ENCODE measurements at places on chromosomes 11 and 22.

- DNase-seq: no peak
These were observed 1718.4 kb downstream of the LRRC4C start for GRCh38 chr11:39741066-39741465.

DNA sequence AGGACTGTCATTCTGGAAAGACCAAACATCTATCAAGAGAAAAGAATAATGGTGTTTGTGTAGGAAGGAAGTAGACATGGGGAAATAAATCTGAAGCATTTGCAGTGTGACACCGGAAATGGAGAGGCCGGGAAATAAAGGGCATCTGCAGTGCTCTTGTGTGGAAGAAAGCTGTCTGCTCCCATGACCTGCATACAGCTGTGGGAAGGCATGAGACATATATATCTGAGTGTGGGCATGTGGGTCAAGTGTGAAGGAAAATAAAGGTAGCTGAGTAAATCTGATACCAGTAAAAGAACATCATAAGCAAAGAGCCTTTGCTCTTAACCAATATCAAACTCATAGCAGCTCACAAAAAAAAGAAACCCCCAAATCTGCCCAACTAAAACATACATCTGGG lies 72.1 kb upstream of the OR5AK2 start:
- no peak for DNase-seq

GRCh38 chr11:13717331-13717730 lies 48.9 kb downstream of the FAR1 start:
- DNase-seq: no peak

- no peak for DNase-seq
These were observed 129.1 kb upstream of the ARHGAP42 start for GRCh38 chr11:100557830-100558611.

- no peak for DNase-seq
These were observed 6.9 kb downstream of the RBFOX2 start for GRCh38 chr22:36021606-36022153.

GRCh38 chr22:23233752-23234408 lies 53.6 kb downstream of the BCR start:
- DNase-seq: no peak

GRCh38 chr22:33382436-33382835 lies 324.3 kb upstream of the SYN3 start:
- DNase-seq: no peak

DNA sequence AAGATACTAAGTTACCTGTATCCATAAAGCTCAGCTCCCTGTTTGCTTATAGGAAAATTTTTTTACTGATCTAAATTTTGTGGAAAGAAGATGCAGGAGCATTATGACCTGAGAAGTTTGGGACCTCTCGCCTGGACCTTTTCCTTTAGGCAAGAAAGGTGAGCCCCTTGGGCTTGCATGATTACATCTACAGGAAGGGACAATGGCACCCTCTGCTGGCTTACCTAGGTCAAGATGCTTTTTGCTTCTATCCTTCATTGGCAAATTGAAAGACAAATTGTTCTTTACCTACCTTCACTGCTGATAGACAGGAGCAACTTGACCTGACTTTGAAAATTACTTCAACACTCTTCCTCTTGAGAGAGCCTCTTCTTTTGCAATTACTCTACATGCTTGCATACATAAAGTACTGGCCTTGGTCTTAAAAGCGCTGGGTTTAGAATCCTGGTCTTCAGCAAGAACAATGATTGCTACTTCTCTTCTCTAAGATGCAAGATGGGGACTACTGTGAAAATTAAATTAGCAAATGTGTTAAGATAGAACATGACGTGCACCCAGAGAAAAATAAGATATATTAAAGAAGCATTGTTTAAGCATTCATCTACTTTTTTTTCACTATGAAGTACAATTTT lies 147.2 kb downstream of the TRPC6 start:
- DNase-seq: peak; percentile 56

- no peak for DNase-seq
These were observed 28.7 kb downstream of the EIF3F start for GRCh38 chr11:8015753-8016239.

DNA sequence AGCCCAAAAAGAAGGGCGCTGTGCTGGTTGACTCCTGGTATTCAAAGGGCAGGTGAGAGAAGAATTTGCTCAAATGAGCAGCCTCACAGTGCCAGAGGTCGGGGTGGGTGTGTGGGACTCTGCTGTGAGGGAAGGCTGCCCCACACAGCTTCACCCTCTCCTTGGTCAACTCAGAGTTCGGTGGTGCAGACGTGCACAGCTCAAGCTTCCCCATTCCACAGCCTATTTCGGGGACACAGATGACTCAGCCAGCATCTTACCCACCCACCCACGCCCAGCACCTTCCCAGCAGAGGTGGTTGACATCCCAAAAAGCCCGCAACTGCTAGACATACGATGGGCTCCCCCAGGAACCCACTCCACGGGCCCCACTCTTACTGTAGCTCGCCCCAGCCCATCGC lies 46.5 kb upstream of the CCND1 start:
- DNase-seq: no peak

DNA sequence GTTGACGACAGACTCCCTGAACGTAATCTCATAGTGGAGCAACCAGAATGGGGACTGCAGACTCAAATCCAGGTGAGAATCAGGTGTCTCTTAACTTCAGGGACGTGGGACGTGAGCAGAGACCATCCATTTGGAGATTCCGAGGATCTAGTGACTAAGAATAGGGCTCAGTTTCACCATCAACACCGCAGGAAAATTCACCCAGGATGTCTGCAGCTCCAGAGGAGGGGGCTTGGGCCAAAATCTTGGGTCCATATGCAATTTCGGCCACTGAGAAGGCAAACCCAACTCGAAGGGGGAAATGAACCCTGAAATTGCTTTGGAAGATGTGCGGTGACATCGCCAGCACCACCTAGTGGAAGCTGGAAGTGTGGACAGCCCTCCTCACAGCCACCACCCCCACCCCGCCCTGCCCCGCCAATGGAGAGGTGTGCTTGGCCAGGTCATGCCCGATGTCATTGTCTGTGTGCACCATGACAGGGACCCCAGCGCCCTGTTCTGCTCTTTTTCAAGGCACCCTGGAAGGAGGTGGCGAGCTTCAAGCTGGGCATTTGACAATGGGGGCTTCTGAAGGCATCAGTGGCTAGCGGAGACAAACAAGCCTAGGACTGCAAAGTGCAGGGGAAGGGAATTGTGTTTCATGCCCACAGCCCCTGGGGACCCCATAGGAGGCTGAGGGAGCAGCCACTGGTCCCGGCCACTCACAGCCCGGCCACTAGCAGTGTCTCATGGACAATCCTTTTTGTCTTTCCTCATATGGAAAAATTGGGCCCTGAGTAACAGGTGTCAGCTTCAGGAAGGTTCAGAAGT lies 24.8 kb downstream of the APOL1 start:
- peak; percentile 84 for DNase-seq

DNA sequence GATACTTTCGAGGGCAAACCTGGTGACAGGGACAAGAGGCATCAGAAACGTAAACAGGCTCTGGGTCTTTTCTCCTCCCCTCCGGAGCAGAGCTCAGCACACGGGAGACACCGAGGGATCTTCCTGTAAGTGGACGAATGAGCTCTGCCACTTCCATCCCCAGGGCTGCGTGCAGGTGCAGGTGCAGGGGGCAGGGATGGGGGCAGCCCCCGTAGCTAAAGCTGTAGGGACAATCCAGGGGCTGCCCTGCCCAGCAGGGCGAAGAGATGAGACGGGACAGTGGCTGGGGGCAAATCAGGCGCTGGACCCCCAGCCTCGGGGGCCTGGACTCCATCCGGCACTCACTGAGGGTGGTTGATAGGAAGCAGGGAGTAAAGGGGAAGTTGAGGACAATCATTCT lies 505.4 kb downstream of the BRD1 start:
- DNase-seq: no peak

GRCh38 chr22:46578251-46578823 lies 40.9 kb upstream of the CELSR1 start:
- no peak for DNase-seq

DNA sequence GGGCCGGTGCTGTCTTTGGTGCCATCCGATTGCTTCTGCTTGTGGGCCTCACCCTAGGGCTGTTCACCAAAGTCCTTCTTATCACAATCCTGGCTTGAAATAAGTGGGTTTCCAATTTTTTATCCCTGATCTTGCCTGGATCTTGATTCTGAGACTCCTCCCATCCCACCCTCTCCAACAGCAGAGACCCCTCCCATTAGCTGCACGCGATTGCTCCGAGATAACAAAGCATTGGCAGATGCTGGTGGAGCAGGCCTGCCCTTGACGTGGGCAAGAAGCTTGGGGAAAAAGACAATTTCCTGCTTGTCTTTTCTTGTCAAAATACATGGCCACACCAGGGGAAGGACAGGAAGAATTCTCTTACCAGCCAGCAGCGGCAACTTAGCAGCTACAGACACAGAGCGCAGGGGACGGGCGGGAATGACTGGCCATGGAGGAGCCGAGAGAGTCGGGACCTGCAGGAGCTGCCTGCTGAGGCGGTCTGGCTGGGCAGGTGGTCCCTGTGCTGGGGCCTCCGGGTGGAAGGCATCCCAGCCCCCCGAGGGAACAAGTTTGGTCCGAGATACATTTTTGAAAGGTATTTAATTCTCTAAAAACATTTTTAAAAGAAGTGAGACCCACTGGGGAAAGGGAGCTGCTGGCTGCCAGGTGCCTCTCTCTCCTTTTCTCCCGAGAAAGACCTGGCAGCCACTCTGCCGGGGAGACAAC lies 9.7 kb upstream of the BID start:
- no peak for DNase-seq

DNA sequence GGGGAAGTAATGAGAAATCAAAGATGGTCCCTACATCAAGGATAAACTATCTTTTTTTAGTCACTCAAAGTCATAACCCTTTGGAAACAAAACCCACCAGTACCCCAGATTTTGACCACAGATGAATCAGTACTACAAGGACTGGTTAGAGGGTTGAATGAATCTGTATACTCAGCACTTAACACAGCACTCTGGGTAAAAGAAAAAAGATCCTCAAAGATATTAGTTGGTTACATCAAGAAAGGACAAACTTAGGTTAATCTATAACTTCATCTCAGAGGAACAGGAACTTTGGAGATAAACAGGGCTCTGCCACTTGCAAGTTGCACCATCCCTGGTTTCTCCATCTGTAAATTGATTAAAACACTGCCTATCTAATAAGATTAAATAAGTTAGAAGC lies 18.8 kb downstream of the SC5D start:
- no peak for DNase-seq

- DNase-seq: no peak
These were observed 1.8 kb downstream of the PRAME start for GRCh38 chr22:22556995-22557925.

GRCh38 chr22:48306785-48307510 lies 1520.7 kb downstream of the BRD1 start:
- no peak for DNase-seq

DNA sequence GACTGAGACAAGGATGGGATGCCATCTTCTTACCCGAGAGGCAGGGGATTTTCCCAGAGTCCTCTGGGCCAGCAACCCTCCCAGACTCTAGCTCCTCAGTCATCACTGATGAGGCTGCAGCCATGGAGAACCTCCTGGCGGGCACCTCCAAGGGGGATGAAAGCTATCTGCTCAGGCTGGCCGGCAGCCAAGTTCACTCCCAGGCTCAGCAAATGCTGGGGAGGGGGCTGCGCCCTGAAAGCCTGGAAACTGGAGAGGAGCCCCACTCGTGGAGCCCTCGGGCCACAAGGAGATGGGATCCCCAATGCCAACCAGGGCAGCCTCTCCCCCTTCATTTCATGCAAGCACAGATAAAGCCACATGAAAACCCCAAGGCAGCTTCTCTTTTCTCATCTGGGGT lies 75.0 kb downstream of the CACNA1I start:
- DNase-seq: no peak

DNA sequence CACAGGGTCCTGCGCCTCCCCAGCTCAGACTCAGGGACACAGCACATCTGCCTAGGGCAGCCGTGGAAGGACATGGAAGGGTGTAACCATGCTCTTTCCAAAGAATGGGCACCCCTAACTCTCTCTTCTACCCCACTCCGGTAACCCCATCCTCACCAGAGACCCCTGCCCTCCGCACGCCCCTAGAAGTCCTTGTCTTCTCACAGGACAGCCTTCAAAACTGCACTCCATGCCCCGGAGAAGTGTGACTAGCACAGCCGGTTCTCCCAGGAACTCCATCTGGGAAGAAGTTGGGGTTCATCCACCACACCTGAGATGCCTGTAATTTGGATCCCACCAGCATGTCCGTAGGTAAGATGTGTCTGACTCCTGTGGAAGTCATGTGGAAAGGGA lies 25.0 kb downstream of the P2RY2 start:
- DNase-seq: no peak

DNA sequence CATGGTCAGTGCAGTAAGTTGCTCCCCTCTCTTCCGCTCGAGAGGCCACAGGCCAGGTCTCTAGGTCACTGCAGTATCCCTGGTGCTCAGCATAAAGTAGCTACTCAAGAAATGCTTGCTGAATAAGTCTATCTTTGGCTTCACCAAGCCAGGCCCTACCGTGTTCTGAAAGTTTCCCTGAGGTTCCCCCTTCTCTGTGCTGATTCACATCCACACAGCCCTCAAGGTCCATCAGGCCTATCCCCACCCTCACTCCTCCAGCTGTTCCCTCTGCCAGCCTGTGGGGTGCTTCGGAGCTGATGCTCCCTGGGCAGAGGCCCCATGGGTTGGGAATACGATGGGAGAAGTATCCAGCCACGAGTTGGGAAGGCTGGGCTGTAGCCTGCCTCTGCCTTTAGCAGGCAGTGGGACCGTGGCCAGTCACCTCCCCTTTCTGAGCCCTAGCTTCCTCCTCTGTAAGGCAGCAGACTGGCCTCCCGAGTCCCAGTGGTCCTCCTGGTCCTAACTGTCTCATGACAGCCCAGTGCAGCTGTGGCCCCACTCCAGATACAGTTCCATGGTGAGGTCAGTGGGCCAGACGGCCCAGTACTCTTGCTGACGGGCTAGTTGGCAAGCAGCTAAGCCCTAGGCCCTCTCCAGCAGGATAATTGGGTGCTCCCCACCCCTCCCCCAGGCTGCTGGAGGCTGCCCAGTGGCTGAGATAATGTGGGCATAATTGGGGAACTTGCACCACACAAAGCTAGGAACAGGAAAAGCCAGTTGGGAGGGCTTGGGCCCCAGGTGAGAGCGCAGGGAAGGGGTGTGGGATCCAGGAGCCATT lies 48.2 kb downstream of the NECTIN1 start:
- no peak for DNase-seq

GRCh38 chr11:119350302-119350701 lies 3.8 kb upstream of the MFRP start:
- no peak for DNase-seq

DNA sequence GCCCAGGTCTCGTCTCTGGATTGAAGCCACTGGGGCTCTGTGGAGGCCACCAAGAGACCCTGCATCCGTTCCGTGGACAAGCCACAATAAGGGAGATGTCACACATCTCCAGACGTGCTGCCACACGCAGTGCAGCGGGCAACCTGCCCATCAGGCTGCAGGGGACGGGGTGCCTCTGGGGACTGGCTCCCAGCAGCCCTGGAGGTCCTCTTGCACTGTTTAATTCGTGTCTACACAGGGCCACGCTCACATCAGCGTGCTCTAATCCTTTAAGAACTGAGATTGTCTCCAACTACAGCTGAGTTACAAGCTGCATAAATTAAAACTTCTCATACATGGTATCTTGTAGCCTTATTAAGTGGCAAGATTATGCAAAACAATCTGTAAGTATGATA lies 1232.2 kb downstream of the BRD1 start:
- no peak for DNase-seq

GRCh38 chr22:35434061-35434710 lies 34.2 kb downstream of the MCM5 start:
- DNase-seq: no peak

Data from GM12865 (cell line).